ENCODE measurements at places on chromosomes 3 and 15.

DNA sequence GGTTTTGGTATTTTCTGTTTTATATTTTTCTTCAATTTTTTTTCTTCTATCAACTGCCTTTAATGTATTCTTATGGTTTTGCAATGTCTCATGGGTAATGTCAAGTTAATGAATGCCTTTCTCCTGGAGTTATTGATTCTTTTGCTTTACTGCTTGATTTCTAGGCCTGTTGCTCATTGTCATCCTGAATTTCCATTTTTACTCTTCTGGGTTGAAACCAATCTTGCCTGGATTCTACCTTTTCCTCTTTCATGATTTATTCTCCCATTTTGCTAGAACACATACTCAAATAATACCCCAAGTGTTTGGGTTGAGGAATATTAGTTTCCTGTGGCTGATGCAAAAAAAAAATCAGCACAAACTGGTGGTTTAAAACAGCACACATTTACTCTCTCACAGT is 315.2 kb upstream of the PDZRN3 start:
- DNase-seq: no peak

GRCh38 chr3:36393563-36393962 is 13.3 kb downstream of the STAC start:
- DNase-seq: no peak

- DNase-seq: no peak
Observed at GRCh38 chr3:41477399-41478014, 278.2 kb downstream of the CTNNB1 start.

GRCh38 chr3:126345641-126346460 is 11.4 kb downstream of the KLF15 start:
- peak; percentile 55 for DNase-seq

- no peak for DNase-seq
Observed at GRCh38 chr3:30520699-30521098, 85.7 kb upstream of the TGFBR2 start.

- DNase-seq: no peak
Observed at GRCh38 chr3:69130689-69131088, 8.3 kb upstream of the LMOD3 start.

- DNase-seq: no peak
Observed at GRCh38 chr3:30356866-30357753, 249.3 kb upstream of the TGFBR2 start.

DNA sequence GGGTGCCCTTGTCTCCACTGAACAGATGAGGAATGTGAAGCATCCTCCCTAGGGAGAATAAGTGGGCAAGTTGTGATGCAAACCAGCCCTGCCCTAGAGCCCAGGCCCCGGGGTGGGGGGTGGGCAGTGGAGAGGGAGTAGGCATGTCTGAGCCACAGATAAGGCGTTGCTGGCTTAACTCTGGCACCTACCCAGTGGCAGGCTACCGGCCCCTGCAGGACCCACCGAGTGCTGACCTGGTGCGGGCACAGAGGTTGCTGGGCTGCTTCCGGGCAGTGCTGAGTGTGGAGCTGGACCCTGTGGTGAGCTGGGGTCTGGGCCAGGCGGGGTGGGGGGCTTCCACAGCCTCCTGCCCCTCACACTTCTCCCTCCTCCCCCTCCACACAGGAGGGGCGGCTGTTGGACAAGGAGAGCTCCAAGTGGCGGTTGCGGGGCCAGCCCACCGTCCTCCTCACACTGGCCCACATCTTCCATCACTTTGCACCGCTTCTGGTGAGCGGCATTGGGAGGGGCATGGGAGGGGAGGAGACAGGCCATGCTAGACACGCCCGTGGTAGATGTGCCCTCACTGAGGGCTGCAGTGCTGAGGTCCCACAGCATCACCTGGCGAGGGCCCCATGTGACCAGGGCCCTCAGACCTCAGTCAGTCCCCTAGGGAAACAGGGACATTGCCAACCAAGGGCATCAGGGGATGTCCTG is 10.1 kb downstream of the RNF123 start:
- no peak for DNase-seq

- no peak for DNase-seq
Observed at GRCh38 chr3:97884586-97885123, 62.8 kb downstream of the CRYBG3 start.

- no peak for DNase-seq
Observed at GRCh38 chr15:76057332-76058000, 2.3 kb upstream of the TMEM266 start.

GRCh38 chr3:187975561-187976364 is 178.2 kb upstream of the LPP start:
- no peak for DNase-seq

GRCh38 chr15:91268510-91268909 is 168.5 kb downstream of the SV2B start:
- DNase-seq: no peak

DNA sequence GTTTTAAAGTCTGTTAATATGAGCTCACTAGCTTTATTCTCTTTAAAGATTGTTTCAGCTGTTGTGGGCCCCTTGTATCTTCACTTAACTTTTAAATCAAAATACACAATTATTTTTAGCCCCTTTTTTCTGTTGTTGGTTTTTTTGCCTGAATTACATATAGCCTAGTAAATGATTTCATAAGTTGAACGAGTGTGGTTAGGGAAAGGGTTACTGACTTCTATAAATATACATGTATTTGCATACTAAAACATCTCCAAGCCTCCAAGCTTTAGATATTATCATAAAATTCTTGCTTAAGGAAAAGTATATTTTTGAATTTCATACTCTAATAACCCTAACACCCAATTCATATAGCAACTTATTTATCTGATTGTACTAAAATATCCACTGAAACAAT is 73.2 kb upstream of the ARL6 start:
- DNase-seq: no peak

DNA sequence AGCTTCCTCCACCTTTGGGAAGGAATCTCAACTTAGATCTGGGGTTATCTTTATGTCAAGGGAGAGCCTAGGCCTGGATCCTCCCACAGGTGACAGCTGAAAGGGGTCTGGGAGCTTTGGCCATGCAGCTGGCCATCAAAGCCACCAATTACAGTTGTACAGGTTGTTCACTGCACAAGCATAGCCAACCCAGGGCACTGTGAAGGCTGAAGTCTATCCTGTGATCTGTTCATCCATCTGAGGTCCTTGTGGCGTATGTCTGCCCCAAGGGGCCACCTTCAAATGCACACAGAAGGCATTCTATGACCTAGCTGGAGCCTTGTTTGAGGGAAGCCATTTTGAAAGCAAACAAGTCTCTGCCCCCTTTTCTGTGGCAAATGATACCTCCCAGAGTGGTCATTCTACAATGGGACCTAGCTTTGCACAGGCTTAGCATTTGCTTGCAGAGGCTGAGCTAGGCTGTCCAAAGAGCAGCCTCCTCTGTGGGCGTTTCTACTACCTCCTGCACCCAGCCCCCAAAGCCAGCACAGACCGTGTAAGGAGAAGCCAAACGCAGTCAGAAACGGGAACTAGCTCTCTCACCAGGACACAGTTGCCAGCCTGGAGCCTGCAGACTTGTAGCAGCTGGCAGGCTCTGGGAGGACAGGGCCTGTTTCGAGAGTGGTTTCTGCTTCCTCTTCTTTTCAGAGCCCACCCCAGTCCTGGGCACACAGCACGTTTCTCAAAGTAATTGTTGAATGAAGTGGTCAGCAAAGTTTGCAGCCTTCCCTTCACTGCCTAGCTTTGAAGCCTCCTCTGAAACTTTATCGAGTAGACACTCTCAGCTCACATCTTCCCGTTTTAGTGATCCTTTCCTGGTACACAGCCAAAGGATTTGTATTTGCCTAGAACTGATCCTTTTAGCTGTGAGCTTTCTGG is 157.3 kb upstream of the SMAD3 start:
- DNase-seq: peak; percentile 63

- DNase-seq: no peak
Observed at GRCh38 chr3:23028294-23028693, 174.8 kb upstream of the UBE2E2 start.

GRCh38 chr3:166291186-166291955 is 454.1 kb upstream of the BCHE start:
- DNase-seq: no peak

- DNase-seq: no peak
Observed at GRCh38 chr15:40285151-40285550, 2.3 kb upstream of the ANKRD63 start.

DNA sequence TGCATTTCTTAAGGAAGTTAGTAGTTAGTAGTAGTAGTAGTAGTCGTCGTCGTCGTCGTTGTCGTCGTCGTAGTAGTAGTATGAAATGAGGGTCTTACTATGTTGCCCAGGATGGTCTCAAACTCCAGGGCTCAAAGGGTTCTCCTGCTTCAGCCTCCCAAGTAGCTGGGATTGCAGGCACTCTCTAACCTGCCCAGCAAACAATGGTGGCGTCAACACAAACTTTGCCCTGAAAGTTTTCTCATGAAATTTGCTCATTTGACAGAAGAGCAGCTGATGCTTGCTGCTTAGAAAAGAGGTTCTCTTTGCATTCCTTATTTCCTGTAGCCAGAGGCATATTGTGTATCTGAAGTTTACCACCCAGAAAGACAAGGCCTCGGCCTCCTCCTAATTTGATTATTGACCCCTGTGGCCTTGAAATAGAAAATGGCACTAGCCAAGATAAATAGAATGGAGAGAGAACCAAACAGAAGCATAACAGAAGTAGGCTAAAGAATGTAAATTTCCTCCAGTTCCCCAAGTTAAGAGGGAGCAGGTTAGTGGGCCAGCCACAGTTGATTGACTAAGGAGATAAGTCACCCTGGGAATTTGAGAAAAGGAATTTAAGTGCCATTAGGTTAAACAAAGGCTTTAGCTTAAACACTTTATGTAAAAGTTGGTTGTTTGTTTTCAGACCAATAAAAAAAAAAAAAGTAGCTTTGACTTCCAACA is 166.2 kb upstream of the ROBO2 start:
- no peak for DNase-seq

GRCh38 chr15:63908281-63908680 is 74.5 kb upstream of the HERC1 start:
- DNase-seq: no peak

GRCh38 chr3:34090876-34091275 is 292.4 kb downstream of the PDCD6IP start:
- no peak for DNase-seq

GRCh38 chr3:196336319-196337145 is 1.7 kb downstream of the TM4SF19 start:
- no peak for DNase-seq

- DNase-seq: no peak
Observed at GRCh38 chr3:60303160-60303559, 948.1 kb downstream of the FHIT start.

DNA sequence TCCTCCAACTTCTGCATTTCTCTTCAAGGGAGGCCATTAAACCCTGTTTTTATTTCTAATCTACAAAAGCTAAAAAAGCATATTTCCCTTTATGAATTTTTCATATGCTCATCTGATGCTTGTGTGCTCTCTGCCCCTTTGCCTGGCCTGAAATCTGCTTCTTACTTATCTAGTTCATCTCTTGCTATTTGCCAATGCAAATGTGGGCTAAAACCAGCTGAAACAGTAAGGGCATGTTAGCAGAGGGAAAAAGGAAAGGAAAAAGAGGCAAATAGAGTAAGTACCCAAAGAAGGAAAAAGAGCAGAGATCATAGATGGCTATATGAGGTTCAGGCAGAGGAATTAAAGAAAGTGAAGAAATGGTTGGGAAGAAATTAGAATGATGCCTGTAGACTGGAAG is 185.2 kb downstream of the CNTN4 start:
- DNase-seq: no peak

DNA sequence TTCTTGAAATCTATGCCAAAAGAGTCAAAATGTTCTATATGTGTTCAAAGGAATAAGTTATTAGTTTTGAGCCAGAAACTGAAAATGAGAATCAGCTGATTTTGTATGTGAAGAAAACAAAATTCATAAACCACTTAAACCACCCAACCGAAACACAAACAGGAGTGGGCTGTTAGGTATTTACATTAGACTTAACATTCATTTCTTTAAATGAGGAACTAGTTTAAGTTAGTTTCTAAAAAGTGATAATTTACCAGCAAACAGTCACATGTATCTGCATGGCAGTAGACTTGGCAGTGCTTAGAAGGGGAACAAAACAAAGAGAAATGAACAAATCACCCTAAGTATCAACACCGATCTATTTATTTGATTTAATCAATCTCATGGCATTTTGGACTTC is 128.0 kb downstream of the GMNC start:
- DNase-seq: no peak

DNA sequence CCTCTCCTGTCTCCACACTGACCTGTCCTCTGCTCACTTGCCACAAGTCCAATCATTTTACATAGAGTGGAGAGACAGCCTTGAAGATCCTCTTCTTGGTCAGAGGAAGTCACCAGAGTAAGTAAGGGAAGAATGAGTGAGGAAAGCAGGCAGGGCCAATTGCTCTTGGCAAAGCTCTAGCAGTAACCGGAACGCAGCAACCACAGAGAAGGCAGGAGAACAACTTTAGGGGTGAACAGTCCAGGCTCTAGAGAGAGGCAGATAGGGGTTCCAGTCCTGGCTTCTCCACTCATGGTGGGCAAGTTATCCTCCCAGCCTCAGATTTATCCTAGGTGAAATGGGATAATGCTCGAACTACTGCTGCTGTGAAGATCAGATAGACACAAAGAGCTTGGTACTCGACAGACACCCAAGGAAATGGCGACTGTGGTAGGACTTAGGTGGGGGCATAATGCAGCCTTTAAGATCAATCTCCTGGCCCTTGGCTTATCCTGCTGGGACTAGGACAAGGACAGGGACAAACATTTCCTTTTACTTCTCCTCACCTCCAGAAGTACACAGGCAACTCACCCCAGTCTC is 1.2 kb upstream of the ADAMTSL3 start:
- no peak for DNase-seq

DNA sequence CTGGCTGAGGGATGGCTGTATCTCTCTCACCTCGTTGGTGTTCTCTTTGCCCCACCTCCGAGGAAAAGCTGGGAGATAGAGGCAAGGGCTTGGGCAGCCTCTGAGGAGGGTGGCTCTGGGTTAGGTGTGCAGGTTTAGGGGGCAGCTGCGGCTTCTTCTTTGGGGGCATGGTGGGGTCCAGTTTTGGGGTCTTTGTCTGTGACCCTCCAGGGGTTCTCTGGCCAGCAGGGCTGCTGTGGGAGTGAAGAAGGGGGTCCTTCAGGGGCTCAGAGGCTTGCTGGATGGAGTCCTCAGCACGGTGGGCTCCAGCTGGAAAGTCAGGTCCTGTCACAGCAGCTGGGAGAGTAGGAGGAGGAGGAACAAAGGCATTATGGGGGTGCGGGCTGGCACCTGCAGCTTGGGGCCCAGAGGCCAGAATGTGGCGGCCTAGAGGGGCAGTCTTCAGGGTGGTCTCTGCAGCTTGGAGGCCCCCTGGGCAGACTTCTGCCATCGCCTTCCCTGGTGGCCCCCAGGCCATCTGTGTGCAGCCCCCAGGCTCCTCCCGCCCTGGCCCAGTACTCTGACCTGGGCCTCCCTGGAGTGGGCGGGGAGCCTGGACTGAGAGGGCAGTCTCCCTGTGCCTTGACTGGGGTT is 7.0 kb downstream of the XIRP1 start:
- no peak for DNase-seq

Measured in left forelimb (tissue), 1 donor.